ENCODE measurements at places on chromosomes 5 and 9. TPM values are rescaled to one million over a fixed set of nuclear protein-coding genes. Genes with fewer than 3 reads are reported as not detected.

- H3K36me3 ChIP-seq: no peaks in the 10 kb centered on the region
- H3K27me3 ChIP-seq: peaks cover 13% of the 10 kb centered on the region
- DNase-seq: no peak
- no peak overlapping the region for H3K27ac ChIP-seq
These were observed 21.0 kb downstream of the ISL1 start for GRCh38 chr5:51404255-51404654.

DNA sequence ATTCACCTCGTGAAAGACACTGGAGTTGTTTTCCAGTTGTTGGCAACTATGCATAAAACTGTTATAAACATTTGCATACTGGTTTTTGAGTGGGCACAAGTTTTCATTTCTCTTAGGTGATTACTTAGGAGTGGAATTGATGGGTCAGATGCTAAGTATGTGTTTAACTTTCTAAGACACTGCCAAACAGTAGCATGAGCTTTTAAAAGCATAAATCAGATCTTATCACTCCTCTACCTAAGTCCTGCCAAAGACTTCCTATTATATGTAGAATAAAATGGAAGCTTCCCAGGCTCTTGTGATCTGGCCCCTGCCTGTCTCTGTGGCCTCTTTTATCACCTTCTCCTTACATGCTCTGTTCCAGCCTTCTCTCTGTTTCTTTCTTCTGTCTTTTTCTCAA lies 72.6 kb downstream of the SH3RF2 start:
- no peak overlapping the region for H3K4me3 ChIP-seq
- H3K27me3 ChIP-seq: no peaks in the 10 kb centered on the region
- H3K4me1 ChIP-seq: no peaks in the 10 kb centered on the region
- no peak for DNase-seq

DNA sequence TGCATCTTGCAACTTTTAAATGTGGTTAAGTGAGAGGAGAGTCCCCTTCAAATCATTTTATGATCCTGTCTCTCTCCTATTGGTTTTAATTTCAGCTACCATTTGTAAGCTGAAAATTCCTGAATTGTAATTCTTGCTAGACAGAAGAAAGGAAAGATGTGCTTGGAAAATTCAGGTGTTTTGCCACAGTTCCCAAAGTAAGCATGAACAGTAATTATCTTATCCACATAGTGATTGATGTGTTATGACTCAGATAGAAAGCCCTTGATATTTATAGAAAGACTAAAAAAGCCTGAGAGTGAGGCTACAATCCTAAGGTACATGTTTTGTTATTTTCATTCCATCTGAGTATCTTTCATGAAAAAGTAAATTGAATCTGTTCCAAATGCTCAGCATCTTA lies 492.5 kb downstream of the MAT2B start:
- no peaks in the 10 kb centered on the region for H3K27me3 ChIP-seq
- no peak overlapping the region for H3K4me3 ChIP-seq
- peaks cover 10% of the 10 kb centered on the region for H3K4me1 ChIP-seq

DNA sequence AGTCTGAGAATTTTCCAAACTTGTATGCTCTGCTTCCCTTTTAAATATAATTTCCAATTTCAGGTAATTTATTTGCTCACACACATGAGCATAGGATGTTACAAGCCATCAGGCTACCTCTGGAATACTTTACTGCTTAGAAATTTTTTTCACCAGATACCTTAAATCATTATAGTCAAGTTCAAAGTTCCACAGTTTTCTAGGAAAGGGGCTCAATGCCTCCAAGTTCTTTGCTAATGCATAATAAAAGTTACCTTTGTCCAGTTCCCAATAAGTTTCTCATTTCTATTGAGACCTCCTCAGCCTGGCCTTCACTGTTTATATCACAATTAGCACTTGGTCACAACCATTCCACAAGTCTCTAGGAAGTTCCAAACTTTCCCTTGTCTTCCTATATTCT lies 16.2 kb upstream of the UGT3A1 start:
- DNase-seq: no peak
- no peak overlapping the region for H3K4me3 ChIP-seq
- H3K4me1 ChIP-seq: no peaks in the 10 kb centered on the region
- H3K36me3 ChIP-seq: no peaks in the 10 kb centered on the region
- H3K27me3 ChIP-seq: no peaks in the 10 kb centered on the region

Gene PLAC8L1
- not detected for total RNA-seq

DNA sequence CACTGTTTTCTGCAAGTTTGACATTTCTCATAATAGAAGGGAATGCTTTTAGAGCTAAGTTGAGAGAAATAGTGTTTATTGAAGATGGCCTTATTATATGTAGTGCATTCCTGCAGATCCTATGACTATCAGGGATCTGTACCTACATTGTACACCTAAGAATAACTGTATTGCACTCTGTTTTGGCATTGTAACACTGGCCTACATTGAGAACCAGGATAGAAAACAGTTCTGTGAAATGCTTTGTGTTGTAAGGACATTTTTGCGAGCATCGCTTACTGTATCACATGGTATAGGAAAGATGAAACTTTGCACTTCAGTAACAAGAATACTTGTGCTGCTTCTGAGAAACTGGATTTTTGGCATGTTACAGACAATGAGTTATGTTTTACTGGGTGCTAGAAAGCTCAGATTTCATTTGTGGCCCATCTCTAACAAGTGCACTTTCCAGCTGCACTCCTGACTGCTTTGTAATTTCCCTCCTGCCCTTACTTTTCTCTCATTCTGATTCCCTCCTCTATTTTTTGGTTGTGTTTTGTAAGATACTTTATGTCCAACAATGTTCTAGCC lies 30.6 kb downstream of the C9orf85 start:
- peaks cover 11% of the 10 kb centered on the region for H3K4me1 ChIP-seq
- no peaks in the 10 kb centered on the region for H3K27me3 ChIP-seq
- no peak for DNase-seq

Gene PAPPA
- 2.1 TPM for total RNA-seq

DNA sequence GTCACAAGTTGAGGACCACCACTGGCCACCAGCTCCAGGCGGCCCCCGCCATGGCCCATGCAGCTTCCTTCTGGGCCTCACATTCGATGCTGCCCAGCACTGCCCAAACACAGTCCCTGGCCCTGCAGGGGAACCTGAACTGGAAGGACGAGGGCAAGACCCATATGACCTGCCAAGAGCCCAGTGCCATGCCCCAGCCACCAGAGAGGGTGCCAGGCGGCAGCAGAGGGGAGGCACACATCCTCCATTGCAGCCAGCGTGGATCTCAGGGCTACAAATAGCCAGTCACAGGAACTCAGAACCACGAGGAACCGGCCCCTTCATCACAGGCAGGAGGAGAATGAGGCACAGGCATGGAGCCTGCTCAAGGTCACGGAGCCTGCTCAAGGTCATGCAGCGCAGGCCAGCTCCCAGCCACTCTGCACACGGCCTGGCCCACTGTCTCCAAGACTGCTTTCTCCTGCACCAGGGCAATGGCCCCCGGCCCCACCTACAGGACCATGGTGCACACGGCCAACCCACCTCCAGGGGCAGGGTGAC lies 69.6 kb downstream of the SEMA4D start:
- no peaks in the 10 kb centered on the region for H3K27me3 ChIP-seq
- H3K4me1 ChIP-seq: peaks cover 19% of the 10 kb centered on the region
- no peak for DNase-seq
- H3K36me3 ChIP-seq: no peaks in the 10 kb centered on the region
- no peak overlapping the region for H3K27ac ChIP-seq

Data from esophagus muscularis mucosa (tissue), 4 donors.